Anterior cingulate cortex (tissue), 58 donors: ENCODE measurements at places on chromosomes 6 and 20.
A peak's percentile ranks its signal among the peaks of the same experiment; 100 is the strongest.

- no peak for DNase-seq
Observed at GRCh38 chr20:9508696-9509178, 5.7 kb upstream of the LAMP5 start.

GRCh38 chr6:145673504-145673903, 61.8 kb downstream of the EPM2A start:
- DNase-seq = no peak

DNA sequence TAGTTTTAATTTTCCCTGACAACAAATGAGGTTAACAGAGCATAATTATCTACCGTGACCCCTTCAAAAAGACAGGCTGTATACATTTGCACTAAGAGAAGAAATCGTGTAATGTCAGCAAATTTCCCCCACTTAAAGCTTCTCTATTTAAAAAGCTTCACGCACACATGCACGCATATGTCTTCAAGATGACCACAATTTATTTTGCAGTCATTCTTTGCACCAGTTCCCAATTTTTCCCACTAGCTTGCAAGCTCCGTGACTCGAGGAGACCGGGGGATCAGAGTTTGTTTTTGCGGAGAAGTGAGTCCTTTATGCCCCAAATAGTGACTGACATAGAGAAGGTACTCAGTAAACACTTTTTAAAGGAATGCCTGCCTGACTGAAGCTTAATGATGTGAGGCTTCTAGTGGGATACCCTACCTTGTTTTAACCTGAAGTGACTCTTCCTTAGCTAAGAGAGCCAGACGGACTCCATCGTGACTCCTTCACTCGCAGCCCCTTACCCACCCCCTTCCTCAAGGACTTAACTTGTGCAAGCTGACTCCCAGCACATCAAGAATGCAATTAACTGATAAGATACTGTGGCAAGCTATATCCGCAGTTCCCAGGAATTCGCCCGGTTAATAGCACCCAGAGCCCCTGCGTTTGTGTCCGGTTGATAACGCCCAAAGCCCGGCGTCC, 9.3 kb upstream of the NQO2 start:
- no peak for DNase-seq

- DNase-seq = no peak
Observed at GRCh38 chr20:59247731-59248684, 52.4 kb upstream of the EDN3 start.

DNA sequence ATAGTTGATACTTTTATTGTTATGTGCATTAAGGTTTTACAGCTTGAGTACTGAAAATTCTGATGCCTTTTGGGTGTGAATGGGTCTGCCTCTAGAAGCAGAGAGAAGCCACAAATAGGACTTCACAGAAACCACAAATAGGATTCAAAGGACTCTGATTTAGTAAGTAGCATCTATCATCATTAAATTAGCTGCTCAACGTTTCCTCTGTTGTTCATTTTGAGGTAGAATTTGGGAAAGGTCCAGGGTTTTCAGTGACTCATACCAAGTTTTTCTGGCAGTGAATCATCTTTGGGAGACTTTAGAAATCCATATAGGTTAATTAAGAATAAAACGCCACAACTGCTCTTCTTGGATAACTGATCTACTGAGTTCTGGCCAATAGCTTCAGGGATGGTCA, 105.1 kb downstream of the PHF3 start:
- no peak for DNase-seq

GRCh38 chr20:32278199-32278643, 770 bp downstream of the KIF3B start:
- DNase-seq = no peak

- no peak for DNase-seq
Observed at GRCh38 chr6:56593801-56594318, 48.8 kb downstream of the DST start.

- DNase-seq = no peak
Observed at GRCh38 chr20:10023911-10024310, 10.9 kb upstream of the ANKEF1 start.

DNA sequence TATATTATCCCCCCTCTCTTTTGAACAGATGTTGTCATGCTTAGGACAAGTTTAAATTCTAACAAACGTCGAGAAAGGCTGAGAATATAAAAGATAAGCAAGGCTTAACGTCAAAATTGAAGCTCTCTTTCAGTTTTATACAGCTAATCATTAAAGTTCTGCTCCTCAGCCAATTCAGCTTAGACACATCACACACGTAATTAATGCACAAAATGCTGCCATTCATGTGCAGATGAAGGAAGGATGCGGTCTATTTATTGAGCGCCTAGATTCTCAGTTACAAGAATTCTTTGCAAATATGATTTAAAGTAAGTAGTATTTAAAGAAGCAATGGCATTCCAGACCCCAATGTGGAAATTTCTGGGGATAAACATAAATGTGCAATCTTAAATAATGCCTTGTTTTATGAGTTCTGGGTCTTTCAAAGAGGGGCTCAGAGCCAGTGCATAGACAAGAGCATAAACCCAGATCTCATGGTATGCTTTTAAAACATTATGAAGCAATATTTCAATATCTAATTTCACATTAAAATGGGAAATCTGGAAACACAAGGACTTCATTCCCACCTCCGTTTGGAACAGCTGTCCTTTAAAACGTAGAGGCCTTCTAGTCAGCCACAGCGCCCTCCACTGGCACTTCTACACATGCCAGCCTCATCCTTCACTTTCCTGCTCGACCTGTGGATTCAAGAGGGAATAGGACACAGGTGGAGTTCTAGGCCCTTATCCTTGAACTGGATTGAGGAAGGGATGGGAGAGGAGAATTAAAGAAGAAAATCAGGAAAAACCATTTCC, 85.8 kb downstream of the LYRM4 start:
- no peak for DNase-seq

DNA sequence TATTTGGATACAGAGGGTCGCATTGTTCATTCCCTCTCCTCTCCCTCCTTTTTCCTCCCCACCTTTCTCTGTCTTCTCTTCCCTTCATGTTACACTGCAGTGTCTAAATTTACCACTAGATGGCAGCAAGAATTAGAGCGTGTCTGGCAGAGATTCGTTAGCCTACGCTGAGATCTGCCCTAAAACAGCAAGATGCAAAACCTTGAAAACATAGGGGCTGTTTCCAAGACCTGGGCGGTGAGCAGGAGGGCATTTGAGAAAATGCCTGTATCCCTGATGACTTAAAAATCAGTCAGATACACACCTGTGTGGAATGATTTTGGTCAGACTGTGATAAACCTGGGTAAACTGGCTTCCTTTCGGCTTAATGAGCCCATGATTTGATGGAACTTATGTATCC, 101.5 kb upstream of the ISM1 start:
- peak; percentile 4 for DNase-seq

DNA sequence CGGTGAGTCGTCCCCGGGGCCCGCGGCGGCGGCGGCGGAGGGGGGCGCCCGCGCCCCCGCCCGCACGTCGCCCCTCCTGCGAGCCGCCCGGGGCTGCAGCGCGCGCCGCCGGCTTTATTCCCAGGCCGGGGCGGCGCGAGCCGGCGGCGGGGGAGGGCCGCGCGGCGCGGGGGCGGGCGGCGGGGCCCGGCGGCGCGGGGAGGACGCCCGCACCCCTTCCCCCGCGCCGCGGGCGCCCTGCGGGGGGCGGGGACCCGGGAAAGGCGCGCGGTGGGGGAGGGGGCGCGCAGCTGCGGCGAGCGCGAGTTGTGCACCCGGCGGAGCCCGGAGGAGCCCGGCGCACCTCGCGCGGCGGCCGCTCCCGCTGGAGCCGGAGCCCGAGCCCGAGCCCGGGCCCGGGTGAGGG, 646 bp downstream of the HMGA1 start:
- DNase-seq = no peak

GRCh38 chr6:153003366-153003690, 819 bp upstream of the MTRF1L start:
- DNase-seq = no peak

- DNase-seq = no peak
Observed at GRCh38 chr6:114194362-114195026, 148.3 kb downstream of the HS3ST5 start.

- no peak for DNase-seq
Observed at GRCh38 chr6:119262612-119263011, 86.9 kb downstream of the MAN1A1 start.

- DNase-seq = no peak
Observed at GRCh38 chr6:72825315-72825911, 203.5 kb downstream of the KCNQ5 start.

- DNase-seq = peak; percentile 7
Observed at GRCh38 chr6:53484476-53485280, 60.2 kb downstream of the GCLC start.

DNA sequence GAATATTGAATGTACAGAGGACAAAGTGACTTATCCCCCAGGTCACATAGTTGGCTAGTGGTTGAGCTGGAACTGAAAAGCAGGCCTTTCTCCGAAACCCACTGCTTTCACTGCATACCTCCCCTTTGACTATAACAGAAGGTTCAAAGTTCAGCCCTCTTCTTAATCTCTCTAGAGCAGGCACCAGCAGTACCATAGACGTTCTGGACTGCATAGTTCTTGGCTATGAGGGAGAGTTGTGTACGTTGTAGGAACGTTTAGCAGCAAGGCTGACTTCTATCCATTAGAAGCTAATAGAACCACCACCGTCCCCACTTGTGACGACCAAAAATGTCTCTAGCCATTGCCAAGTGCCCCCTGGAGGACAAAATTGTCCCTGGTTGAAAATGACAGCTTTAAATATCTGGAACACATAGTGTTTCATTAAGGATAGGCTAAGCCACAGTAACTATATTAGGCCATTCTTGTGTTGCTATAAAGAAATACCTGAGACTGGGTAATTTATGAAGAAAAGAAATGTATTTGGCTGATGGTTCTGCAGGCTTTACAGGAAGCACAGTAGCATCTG, 123.8 kb upstream of the MTHFD1L start:
- DNase-seq = no peak

DNA sequence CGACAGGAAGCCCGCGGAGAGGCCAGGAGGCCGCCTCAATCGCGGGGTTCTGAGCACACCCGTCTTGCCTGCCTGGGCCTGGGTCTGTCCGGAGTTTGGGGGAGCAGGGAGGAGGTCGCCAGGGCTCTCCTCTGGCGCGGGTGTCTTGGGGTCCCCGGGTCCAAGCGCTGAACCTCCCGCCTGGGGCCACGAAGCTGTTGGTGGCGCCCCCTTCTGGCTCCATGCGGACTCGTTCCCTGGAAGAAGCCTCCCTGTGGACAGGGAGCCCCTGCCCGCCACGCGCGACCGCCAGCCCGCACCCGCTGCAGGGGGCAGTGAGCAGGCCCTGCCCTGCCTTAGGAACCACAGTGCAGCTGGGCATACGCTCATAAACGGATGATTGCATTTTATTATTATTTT, 44.7 kb downstream of the MCUR1 start:
- no peak for DNase-seq

DNA sequence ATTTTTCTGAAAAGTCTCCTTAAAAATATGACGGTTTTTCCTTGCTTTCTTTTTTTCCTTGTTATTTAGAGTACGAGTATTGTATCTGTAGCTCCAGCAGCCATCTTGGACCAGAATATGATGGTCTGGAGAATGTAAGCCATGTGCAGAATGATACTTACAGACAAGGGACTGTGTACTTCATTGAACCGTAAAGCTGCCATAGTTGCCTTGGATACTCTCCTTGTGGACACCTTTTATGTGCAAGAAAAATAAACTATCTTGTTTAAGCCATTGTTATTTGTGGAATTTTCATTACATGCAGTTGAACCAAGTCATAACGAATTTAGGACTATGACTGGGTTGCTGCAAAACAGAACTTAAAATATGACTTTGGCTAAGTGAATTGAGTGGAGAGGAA, 485.8 kb upstream of the CITED2 start:
- DNase-seq = no peak

GRCh38 chr6:151196555-151196954, 43.2 kb upstream of the AKAP12 start:
- no peak for DNase-seq

GRCh38 chr6:159267165-159267564, 98.0 kb downstream of the FNDC1 start:
- no peak for DNase-seq

DNA sequence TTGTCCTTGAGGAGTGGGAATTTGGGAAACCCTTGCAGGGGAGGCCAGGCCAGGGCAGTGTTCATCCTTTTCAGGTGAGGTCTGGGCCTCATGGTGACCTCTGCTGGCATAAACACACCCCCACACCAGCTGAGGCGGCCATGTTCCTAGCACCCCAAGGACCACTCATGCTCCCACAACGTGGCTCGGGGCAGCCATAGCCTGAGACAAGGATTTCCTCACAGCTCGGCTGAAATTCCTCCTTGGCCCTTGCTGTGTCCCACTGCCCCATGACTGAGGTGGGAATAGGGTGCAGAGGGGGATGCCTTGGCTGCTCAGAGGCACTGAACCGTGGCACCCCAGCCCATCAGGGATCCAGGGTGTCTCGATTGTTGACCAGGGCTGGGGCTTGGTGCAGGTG, 27.3 kb upstream of the SPDEF start:
- no peak for DNase-seq

DNA sequence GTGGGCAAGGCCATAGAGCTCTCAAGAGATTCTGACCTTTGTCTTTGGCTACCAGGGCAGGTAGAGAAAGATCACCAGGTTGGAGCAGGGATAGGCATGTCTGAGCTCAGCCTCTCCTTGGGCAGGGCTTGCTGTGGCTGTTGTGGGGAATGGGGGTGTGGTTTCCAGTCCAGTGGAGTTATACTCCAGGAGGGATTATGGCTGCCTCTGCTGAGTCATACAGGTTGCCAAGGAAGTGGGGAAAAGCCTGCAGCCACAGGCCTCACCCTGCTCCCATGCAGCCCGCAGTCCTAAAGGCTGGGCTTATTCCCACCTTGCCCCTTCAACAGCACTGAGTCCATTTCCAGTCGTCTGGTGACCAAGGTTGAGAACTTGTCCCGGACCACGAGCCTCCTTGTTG, 21.9 kb downstream of the MEP1A start:
- no peak for DNase-seq

DNA sequence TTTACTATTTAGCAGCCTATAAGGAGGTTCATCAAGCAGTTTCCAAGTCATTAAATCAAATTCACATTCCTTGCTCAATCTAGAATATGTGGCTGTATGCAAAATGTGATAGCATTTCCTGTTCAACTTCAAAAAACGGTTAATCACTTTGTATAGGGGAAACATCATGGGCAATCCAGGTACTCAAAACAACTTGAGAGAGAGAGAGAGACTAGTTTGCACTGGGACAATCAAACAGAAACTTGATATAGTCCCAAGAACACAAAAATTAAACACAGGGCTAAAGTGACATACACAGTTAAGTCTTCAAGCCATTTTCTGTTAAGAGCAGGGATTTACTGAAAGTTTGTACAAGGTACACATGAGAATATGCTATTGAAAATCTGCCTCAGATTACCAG, 7.4 kb downstream of the CPNE1 start:
- DNase-seq = no peak

GRCh38 chr6:168507297-168507696, 66.3 kb downstream of the SMOC2 start:
- DNase-seq = no peak

DNA sequence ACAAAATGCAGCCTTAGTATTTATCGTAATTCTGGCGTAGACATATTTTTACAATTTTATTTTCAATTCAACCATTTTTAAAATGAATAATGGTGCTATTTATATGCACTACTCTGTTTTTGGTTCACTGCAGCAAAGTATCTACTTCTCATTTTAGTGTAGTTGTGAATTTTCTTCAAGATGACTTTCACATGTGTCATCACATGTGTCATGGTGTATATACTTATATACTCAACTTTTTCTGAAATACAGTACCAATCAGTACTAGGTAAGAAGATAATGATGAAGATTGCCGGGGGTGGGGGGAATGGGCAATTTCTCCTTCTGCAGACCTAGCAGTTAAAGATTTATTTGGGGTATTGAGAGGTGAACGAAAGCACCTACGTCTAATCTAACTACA, 634.5 kb downstream of the PHF3 start:
- no peak for DNase-seq

GRCh38 chr20:57288651-57289277, 22.3 kb upstream of the BMP7 start:
- no peak for DNase-seq
